Osteocyte (in vitro differentiated cells): ENCODE measurements at places on chromosomes 4 and X. TPM values are rescaled to one million over a fixed set of nuclear protein-coding genes. Genes with fewer than 3 reads are reported as not detected.

GRCh38 chr4:17155486-17155885 lies 257.0 kb upstream of the LDB2 start:
- H3K4me1 ChIP-seq = no peaks in the 10 kb centered on the region
- no peaks in the 10 kb centered on the region for H3K27me3 ChIP-seq
- DNase-seq = no peak
- H3K27ac ChIP-seq = no peak overlapping the region
- H3K36me3 ChIP-seq = no peaks in the 10 kb centered on the region

- peaks cover 48% of the 10 kb centered on the region for H3K27me3 ChIP-seq
- DNase-seq = no peak
- H3K36me3 ChIP-seq = no peaks in the 10 kb centered on the region
- H3K27ac ChIP-seq = no peak overlapping the region
Observed at GRCh38 chr4:93841803-93842345, 13.3 kb downstream of the ATOH1 start.

DNA sequence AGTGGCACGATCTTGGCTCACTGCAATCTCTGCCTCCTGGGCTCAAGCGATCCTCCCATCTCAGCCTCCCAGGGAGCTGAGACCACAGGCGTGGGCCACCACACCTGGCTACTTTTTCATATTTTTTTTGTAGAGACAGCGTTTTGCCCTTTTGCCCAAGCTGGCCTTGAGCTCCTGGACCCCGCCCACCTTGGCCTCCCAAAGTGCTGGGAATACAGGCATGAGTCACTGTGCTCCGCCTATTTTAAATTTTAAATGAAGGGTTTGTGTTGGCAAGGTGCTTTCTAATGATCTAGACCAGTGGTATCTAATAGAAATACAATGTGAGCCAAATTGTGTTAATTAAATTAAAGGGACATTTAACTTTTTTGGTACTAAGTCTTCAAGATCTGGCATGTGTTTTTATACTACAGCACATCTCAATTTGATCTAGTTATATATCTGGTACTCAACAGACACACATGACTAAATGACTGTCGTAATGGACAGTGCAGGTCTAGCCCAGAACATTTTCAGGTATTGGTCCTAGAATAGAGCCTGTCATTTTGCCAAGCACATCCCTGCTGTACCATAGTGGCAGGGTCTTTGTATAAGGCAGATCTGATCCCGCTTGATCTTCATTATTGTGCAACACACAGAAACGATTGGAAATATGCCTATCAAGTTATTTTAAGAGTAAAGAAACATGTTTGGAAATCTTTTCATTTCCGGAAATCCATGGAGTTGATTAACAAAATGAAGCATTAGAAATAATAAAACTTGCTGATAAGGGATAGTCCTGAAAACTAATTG lies 7.3 kb downstream of the PGK1 start:
- no peak for DNase-seq
- peaks cover 23% of the 10 kb centered on the region for H3K4me1 ChIP-seq
- H3K4me3 ChIP-seq = no peak overlapping the region
- H3K36me3 ChIP-seq = peaks cover 6% of the 10 kb centered on the region

DNA sequence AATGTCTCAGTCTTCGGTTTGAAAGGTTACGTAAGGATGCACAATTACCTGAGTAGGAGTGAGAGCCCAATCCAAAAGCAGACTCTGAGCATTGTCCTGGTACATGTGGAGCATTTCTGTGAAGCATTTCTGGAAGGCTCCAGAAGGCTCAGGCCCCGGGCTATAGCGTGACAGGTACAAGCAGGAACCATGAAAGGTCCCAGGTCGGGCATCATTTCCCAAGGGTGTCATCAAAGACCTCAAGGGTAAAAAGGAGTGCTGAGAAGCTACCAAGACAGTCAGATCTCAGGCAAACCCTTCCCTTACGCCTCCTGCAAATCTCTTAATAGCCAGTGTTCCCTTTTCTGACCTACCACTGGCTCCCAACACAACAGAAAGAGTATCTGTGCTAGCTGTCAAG lies 30.8 kb downstream of the GPC4 start:
- DNase-seq = no peak
- H3K27me3 ChIP-seq = no peaks in the 10 kb centered on the region
- H3K4me3 ChIP-seq = no peak overlapping the region
- H3K36me3 ChIP-seq = peaks cover 2% of the 10 kb centered on the region
- H3K27ac ChIP-seq = no peak overlapping the region

GRCh38 chr4:17398805-17399204 lies 113.1 kb downstream of the QDPR start:
- H3K4me3 ChIP-seq = no peak overlapping the region
- no peak for DNase-seq
- H3K27ac ChIP-seq = no peak overlapping the region
- no peaks in the 10 kb centered on the region for H3K27me3 ChIP-seq
- H3K36me3 ChIP-seq = no peaks in the 10 kb centered on the region
- no peaks in the 10 kb centered on the region for H3K4me1 ChIP-seq

- H3K27ac ChIP-seq = no peak overlapping the region
- H3K4me1 ChIP-seq = no peaks in the 10 kb centered on the region
- no peak for DNase-seq
- no peak overlapping the region for H3K4me3 ChIP-seq
- H3K27me3 ChIP-seq = peaks cover 3% of the 10 kb centered on the region
- no peaks in the 10 kb centered on the region for H3K36me3 ChIP-seq
Observed at GRCh38 chrX:69083361-69083760, 81.9 kb downstream of the PJA1 start.

DNA sequence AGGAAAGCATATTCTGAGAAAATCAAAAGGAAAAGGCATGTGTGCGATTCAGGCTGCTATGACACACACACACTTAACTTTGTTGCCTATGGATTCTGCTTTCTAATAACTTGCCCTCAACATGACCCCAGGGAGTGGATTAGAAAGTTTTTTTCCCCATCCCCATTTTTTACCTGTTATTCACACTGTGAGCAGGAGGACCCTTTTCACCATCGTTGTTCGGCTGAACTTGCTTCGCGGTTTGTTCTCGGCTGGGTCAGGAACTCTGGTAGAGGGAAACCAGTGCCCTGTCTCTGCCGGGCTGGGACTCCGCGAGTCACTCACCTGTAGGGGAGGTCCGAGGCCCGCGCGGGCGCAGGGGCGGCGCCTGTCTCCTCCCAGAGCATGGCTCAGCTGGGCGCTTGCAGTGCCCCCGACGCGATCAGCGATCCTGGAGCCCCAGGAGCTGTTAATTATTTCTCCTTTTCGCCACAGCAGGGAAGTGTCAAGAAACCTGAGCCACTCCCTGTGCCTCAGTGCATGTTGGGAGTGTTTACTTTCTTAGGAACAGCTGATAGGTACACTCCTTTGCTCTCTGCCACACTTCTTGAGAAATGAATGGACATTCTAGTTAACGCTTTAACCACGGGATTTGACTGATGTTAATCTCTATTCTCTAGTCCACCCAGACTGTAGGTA lies at the start of gene RASSF6:
RASSF6 (minus strand) TSS at position 322 of the 678 bp plus-strand sequence. CDS start 8,641 bp downstream, outside the sequence.
- peaks cover 8% of the 10 kb centered on the region for H3K4me1 ChIP-seq
- peak within 1 kb of the TSS; percentile 41 for H3K4me3 ChIP-seq
- DNase-seq = no peak
- H3K27ac ChIP-seq = no peak within 1 kb of the TSS
- H3K36me3 ChIP-seq = no peaks in the 10 kb centered on the region
- H3K27me3 ChIP-seq = peaks cover 66% of the 10 kb centered on the region

DNA sequence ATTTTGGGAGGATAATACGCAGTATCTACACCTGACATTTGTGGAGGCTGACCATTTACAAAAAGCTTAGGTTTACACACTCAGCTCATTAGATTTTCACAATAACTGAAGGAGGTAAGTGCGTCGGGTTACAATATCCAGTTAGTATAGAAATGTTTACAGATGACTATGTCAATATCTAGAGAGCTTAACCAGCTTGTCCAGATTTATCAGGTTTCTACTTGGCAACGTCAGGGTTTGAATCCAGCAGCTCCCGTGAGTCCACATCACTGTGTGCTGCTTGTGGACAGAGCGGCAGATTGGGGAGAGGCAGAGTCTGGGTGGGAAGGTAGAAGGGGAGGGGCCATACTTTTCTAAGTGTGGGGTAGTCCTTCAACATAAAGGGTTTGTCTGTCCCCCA lies 28.3 kb downstream of the ARHGAP10 start:
- no peak overlapping the region for H3K4me3 ChIP-seq
- no peaks in the 10 kb centered on the region for H3K27me3 ChIP-seq
- DNase-seq = no peak
- H3K27ac ChIP-seq = peak overlapping the region; percentile 87

- no peak within 1 kb of the TSS for H3K27ac ChIP-seq
- H3K4me3 ChIP-seq = peak within 1 kb of the TSS; percentile 62
- H3K27me3 ChIP-seq = peaks cover 82% of the 10 kb centered on the region
Observed at GRCh38 chrX:25015486-25016360, at the start of gene ARX. TSS of gene ARX (minus strand) at chrX:25015965. CDS start at chrX:25015737, 228 bp downstream.

DNA sequence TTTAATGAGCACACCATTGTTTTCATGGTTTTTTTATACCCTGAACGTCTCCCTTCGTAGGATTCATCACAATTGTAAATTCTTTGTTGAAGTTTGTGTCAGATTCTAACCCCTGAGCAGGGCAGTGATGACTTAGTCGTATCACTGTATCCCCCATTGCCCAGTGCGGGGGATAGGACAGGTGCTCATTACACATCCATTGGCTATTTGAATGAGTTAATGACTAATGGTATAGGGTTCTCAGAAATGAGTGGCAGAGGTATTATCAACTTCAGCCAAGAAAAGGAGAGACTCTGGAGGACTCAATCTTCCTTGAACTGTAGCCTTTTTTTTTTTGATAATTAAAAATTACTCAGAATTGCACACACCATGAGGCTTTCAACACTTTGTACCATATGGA lies 64.6 kb downstream of the SYNPO2 start:
- no peak overlapping the region for H3K4me3 ChIP-seq
- no peak overlapping the region for H3K27ac ChIP-seq
- H3K27me3 ChIP-seq = no peaks in the 10 kb centered on the region

- no peak overlapping the region for H3K4me3 ChIP-seq
- H3K27me3 ChIP-seq = peaks cover 11% of the 10 kb centered on the region
- no peaks in the 10 kb centered on the region for H3K4me1 ChIP-seq
- DNase-seq = no peak
Observed at GRCh38 chr4:67342291-67342690, 203.0 kb downstream of the CENPC start.

GRCh38 chrX:70509078-70509477 lies 64.4 kb downstream of the DLG3 start:
- H3K4me3 ChIP-seq = no peak overlapping the region
- no peaks in the 10 kb centered on the region for H3K36me3 ChIP-seq

DNA sequence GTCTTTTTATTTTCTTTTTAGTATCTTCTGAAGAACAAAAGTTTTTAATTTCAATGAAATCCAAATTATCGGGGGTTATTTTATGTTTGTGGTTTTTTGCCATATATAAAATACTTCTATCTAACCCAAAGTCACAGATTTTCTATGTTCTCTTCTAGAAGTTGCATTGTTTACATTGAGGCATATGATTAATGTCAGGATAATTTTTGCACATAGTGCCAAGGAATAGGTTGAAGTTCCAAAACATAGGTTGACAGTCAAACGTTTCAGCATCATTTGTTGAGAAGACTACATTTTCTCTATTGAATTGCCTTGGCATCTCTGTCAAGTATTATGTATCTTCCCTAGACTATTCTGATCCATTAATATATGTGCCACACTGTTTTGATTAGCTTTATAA lies 64.5 kb downstream of the ANKRD17 start:
- peaks cover 32% of the 10 kb centered on the region for H3K4me1 ChIP-seq
- H3K27ac ChIP-seq = no peak overlapping the region
- no peak overlapping the region for H3K4me3 ChIP-seq
- no peaks in the 10 kb centered on the region for H3K27me3 ChIP-seq

DNA sequence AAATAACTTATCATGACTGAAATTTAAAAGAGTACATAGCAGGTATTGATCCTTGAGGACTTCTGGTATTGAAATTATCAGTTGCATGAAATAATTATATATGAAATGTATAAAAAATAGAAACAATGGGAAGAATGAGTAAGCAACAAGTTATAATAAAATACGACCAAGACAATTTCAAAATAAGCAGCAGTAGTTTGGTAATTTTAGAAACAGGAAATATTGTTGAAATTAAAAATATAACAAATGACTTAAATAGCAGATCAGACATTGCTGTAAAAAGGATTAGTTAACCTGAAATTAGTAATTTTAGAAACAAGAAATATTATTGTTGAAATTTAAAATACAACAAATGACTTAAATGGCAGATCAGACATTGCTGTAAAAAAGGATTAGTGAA lies 152.3 kb downstream of the BTC start:
- H3K36me3 ChIP-seq = peaks cover 1% of the 10 kb centered on the region
- no peak for DNase-seq
- no peaks in the 10 kb centered on the region for H3K27me3 ChIP-seq
- H3K4me1 ChIP-seq = peaks cover 22% of the 10 kb centered on the region

DNA sequence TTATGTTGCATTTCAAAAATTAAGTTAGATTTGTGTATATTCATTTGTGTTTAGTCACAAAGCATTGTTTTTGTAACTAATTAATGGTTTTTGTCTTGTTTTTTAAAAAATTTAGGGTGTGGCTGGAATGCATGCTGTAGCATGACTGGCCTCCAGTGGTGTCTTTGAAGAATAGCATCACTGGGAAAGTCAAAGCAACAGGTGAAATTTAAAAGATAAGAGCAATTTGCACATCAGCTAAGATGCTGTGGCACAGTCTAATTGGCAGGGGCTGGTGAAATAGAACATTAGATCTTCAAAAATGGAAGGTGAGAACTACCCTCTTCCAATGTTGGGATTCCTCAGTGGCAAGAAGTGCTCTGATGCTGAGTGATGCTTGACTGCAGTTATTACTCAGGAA lies 45.3 kb downstream of the ANK2 start:
- no peaks in the 10 kb centered on the region for H3K36me3 ChIP-seq
- no peak for DNase-seq
- peaks cover 18% of the 10 kb centered on the region for H3K27me3 ChIP-seq
- H3K4me1 ChIP-seq = no peaks in the 10 kb centered on the region
- H3K27ac ChIP-seq = no peak overlapping the region
- no peak overlapping the region for H3K4me3 ChIP-seq

DNA sequence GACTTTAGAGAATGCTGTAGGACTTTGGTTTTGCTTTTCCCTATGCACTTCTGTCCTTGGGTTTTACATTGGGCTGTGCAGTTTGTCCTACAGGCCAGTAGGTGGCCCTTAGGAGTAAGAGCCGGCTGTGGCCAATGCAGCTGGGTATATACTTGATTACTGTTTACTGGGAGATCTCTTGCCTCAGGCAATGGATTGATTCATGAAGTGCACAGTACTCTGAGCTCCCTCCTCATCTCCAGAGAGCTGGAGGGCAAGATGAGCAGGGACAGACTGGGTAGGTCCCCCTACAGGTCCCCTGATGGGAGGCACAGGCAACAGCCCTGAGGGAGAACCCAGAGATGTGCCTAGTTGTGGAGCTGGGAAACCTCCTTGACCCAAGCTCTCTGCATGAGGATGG lies 103.8 kb upstream of the QRFPR start:
- H3K27me3 ChIP-seq = peaks cover 21% of the 10 kb centered on the region
- no peak for DNase-seq
- no peaks in the 10 kb centered on the region for H3K4me1 ChIP-seq
- no peak overlapping the region for H3K27ac ChIP-seq

LEF1 gene
- 1.7 and 3.1 TPM in 2 replicates for total RNA-seq

MAGEC2 gene
- not detected in 2 replicates for total RNA-seq

DCAF4L1 gene
- total RNA-seq = not detected in 2 replicates

SPATA18 gene
- total RNA-seq = 11.9 and 13.4 TPM in 2 replicates

PRKG2 gene
- total RNA-seq = not detected in 2 replicates

NUDT9 gene
- 23.6 and 25.5 TPM in 2 replicates for total RNA-seq

SSX4 gene
- not detected in 2 replicates for total RNA-seq

TMEM271 gene
- not detected in 2 replicates for total RNA-seq

UGT2B17 gene
- total RNA-seq = not detected in 2 replicates
